ENCODE measurements at places on chromosomes 1 and 21.

GRCh38 chr1:159188375-159188788 is 16.3 kb upstream of the ACKR1 start:
- DNase-seq: no peak

DNA sequence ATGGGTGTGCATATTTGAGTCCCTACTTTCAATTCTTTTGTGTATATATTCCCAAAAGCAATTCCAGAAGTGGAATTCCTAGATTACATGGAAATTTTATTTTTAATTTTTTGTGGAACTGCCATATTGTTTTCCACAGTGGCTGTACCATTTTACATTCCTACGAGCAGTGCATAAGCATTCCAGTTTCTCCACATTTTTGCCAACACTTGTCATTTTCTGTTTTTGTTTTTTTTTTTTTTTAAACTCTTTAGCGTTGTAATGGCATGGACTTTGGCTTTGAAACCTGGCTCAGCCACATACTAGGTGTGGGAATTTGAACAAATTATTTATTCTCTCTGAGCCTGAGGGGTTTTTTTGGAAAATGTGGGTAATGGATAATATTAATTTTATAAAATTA is 214.5 kb upstream of the UBE2U start:
- no peak for DNase-seq

DNA sequence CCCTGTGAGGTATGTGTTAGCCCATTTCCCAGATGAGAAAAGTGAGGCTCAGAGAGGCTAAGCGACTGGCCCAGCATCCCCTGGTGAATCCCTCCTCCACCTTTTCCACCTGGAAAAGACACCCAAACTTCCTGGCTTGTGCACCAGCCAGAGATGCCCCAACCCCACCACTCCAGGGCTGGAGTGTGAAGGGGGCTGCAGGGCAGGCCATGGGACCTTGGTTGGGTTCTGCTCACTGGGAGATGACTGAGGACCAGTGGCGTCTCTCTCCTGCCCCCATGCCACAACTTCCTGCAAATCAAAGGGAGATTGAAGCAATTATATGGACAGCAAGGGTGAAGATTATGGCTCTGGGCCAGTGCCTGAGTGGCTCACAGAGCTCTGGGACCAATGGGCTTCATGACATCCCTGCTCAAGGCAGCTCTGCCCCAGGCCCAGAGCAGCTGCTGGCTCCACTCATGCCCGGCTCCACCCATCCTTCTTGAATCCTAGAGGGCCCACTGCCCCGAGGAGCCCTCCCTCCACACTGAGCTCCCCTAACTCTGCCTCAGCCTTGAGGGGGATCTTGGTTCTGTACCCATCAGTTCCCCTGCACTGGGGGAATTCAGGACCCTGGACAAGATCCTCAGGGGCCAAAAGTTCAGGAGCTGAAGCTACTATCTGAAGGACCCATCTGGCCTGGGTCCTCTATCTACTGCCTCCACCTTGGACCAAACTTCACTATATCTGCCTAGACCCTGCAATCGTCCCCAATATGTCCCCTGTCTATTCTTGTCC is 416.9 kb downstream of the PTPRU start:
- no peak for DNase-seq

DNA sequence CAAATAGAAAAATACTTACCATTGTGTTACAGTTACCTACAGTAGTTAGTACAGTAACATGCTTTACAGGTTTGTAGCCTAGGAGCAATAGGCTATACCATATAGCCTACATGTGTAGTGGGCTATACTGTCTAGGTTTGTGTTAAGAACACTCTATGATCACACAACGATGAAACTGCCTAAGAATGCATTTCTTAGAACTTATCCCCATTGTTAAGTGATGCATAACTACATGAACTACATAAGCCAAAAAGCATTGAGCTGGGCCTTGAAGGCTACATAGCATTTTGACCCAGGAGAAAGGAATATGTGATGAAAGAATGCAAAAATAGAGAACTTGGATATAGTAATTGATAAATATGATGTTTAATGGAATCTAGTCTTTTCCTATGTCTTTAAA is 46.4 kb upstream of the JUN start:
- no peak for DNase-seq

DNA sequence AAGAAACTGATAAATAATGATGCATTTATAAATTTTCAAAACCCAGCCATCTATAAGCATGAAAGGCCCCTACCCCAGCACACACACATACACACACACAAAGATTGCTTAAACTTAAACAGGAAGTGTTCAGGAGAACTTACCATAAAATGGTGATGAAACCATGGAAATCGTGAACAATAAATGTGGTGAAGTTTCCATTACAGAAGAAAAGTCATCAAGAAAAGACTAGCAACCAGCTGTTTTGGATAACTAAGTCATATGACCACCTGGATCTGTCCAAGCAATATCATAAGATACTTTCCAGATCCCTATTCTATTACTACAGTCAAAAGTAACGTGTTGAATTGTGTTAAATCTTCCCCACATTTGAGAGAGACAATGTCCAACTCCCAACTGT is 24.1 kb downstream of the RGS5 start:
- peak; percentile 83 for DNase-seq

GRCh38 chr1:95572002-95572401 is 338.0 kb downstream of the RWDD3 start:
- DNase-seq: no peak

GRCh38 chr1:202090994-202091393 is 31.7 kb upstream of the GPR37L1 start:
- DNase-seq: no peak

DNA sequence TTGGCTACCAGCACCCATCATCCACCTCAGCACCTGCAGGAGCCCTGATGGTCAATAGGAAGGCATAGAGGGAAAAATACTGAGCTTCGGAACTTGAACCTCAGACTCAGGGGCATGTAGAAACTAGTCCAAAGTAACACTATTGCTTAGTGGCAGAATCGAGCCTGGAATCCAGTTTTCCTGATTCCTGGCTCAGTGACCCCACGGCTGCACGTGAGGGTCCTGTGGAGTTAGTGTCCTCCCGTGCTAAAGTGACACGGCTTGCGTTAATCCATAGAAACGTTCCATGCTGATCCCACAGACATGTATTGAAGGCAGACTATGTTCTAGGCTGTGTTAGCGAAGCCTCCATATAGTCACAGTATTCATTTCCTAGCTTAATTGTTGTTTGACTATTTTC is 747.0 kb upstream of the TPTE start:
- no peak for DNase-seq

- no peak for DNase-seq
Observed at GRCh38 chr1:21668232-21668950, 766 bp downstream of the RAP1GAP start.

- peak; percentile 91 for DNase-seq
Observed at GRCh38 chr1:109975718-109976117, 8.8 kb upstream of the AHCYL1 start.

DNA sequence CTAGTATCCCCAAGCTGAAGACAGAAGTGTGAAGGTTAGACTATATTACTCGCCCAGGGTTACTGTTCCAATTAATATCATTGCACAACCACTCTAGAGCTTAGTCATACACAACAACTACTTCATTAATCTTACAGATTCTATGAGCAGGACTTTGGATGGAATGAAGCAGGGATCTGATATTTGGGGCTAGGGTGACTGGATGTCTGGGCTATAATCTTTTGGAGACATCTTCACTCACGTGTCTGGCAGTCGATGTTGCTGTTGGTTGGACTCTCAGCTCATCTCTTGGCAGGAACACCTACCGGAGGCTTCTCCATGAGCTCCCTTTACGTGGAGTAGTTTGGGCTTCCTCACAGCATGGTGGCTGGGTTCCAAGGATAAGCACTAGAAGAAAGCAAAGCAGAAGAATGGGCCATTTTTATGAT is 519.2 kb upstream of the B3GALT2 start:
- no peak for DNase-seq

- DNase-seq: no peak
Observed at GRCh38 chr1:215521279-215521678, 45.8 kb upstream of the KCTD3 start.

DNA sequence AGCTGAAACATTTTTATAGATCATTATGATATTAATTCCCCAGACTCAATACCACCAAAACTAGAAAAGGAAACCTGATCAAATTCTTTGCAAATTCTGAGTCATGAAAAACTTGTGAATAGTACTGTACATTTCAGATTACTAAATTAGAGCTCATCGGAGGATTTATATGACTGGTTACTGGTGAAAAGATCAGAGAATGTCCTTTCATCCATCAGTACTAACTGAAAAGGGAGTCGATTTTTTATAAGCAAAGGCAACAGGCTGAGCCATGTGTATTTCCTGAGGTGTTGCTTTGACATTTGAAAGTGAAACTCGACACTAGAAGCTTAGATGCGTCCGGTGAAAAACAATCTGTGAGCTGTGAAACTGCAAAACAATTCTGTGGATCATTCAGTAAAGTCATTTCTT is 155.7 kb downstream of the TNFSF18 start:
- DNase-seq: no peak

DNA sequence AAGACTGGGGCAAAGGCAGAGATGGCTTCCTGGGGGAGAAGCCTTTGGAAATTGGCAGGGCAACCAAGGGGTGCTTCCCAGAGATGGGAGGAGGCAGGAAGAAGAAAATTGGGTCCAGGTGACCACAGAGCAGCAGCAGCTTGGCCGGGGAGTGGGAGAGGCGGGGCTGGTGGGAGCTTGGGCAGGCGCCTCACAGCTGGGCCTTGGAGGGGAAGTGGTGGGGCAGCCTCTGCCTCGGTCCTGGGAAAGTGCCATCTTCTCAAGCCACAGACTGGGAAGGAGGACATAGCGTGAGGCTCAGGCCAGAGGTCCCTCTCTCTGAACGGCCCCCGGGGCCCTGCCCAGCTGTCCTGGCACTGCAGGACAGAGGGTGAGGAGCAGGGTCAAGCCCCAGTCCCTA is 24.0 kb upstream of the WASF2 start:
- no peak for DNase-seq

GRCh38 chr1:178121883-178122282 is 28.0 kb downstream of the RASAL2 start:
- no peak for DNase-seq

DNA sequence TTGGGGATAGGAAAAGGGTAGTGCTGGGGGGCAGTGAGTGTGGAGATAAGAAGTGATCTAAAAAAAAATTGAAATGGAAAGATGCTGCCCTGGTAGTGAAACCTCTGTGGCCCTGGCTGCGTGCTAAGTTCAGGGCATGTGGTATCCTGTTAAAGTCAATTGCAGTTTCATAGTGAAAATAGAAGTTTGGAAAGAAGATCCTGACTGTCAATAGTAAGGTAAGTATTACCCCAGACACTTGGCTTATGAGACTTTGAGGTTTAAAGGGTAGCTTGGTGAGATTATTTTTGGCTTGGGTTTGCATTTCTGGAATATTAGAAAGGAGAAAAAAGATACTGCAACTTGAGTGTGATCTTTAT is 6.8 kb downstream of the ARID1A start:
- no peak for DNase-seq

DNA sequence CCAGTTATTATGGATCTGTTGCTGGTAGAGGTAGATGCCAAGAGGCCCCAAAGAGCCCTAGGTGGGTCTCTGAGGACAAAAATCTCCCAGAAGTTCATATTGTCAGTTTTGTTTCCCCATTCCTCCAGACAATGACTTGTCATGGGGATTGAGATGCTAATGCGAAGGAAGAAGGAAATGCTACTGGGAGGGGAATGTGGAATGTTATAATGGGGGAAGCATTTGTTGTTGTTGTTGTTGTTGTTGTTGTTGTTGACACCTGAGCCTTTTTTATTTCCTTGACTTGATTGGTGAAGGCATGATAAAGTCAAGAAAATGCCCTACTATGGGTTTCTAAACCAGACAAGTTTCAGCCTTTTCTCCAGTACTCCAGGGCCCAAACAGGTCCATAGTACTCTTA is 108.9 kb downstream of the BEND5 start:
- DNase-seq: no peak

DNA sequence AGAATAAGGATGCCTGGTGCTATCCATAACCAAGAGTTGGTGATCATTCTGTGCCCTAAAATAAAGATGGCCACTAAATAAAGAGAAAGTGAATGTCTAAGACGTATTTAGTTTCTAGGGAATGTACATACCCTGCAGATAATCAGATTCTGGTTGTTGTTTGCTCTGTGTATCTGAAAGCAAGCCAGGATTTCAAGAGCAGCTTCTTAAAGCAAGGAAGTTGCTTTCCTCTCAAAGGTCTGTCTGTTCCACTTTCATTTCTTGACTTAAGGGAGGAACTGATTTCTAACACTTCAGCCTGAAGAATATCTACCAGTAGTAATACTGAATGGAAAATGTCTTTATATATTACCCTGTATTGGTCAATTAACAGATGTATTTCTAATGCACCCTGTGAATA is 88.8 kb downstream of the KIF1B start:
- DNase-seq: peak; percentile 47

- no peak for DNase-seq
Observed at GRCh38 chr1:37146071-37146470, 111.8 kb upstream of the GRIK3 start.

DNA sequence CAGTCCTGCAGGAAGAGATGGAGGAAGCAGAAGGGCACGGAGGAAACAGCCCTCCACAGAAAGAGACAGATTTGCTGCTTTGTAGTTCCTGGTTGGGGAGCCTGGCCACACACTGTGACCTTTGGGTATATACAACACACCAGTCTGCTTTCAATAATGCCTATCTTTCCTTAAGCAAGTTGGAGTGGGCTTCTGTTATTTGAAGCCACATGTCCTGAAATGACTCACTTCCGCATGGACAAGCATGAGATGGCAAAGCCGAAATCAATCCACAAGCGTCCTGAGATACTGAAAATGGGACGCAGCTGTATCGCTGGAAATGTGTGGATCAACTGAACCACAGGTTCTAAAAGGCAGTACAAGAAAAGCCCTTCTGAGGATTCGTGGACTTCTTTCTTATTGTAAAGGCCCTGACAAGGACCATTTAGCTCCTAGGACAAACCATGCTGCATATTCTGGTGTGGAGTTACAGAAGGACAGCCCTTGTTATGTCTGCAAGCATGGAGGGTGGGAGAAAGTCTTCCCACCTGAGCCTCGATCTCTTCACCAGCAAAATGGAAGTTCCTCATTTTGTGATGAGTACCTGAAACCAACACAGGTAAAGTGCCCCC is 22.7 kb upstream of the FHAD1 start:
- DNase-seq: no peak

- no peak for DNase-seq
Observed at GRCh38 chr1:156655904-156656516, 14.1 kb downstream of the BCAN start.

DNA sequence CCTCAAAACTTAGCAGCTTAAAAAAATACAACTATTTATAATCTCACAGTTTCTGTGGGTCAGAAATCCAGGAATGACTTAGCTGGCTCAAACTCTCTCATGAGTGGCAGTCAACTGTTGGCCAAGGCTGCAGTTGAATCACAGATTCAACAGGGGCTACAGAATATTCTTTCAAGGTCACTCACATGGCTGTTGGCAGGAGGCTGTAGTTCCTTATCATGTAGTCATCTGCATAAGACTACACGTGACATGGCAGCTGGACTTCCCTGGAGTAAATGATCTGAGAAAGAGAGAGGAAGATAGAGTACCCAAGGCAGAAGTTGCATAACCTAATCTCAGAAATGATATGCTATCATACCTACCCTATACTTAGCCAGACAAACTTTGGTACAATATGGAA is 75.2 kb upstream of the TSPAN2 start:
- DNase-seq: no peak

GRCh38 chr1:64861611-64862010 is 104.7 kb downstream of the JAK1 start:
- DNase-seq: no peak

- no peak for DNase-seq
Observed at GRCh38 chr1:181318022-181318857, 165.1 kb upstream of the CACNA1E start.
